OCI-LY7 (cell line): ENCODE measurements at places on chromosomes 1 and 21. TPM values are rescaled to one million over a fixed set of nuclear protein-coding genes. Genes with fewer than 3 reads are reported as not detected.

GJA4 gene
- total RNA-seq: not detected in 2 replicates

STPG1 gene
- total RNA-seq: 9.6 and 10.1 TPM in 2 replicates

GRCh38 chr21:34797921-34798535, 129.2 kb downstream of the CLIC6 start:
- no peak for DNase-seq

GRCh38 chr1:173520799-173521198, 43.7 kb downstream of the PRDX6 start:
- DNase-seq: no peak

DNA sequence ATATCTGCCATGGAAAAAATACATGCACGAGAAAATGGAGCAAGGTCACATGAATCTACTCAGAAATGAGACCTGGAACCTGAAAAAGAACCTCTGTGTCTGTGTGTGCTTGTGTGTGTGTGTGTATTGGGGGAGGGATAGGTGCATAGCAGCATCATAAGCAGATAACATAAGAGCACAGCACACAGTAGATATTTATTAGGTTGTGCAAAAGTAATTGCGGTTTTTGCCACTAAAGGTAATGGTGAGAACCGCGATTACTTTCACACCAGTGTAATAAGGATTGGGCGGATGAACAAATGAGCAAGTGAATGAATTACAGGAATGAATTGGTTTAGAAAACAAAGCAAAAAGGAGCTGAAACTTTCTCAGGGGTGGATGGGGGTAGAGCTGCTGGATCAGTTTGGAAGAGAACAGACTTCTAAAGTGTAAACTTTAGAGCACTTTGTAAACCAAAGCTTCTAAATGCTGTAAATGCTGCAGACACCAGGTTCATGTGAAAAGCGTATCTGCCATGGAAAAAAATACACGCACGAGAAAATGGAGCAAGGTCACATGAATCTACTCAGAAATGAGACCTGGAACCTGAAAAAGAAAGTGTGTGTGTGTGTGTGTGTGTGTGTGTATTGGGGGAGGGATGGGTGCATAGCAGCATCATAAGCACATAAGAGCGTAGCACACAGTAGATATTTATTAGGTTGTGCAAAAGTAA, 156.9 kb downstream of the TOMM20 start:
- no peak for DNase-seq

HAO2 gene
- not detected in 2 replicates for total RNA-seq

- DNase-seq: no peak
Observed at GRCh38 chr21:27694667-27695066, 727.8 kb upstream of the ADAMTS5 start.

GRCh38 chr1:16988210-16988609, 7.8 kb upstream of the MFAP2 start:
- DNase-seq: no peak

- no peak for DNase-seq
Observed at GRCh38 chr1:42733415-42734200, 6.4 kb downstream of the CLDN19 start.

PTP4A2 gene
- total RNA-seq: 186 and 196 TPM in 2 replicates

- no peak for DNase-seq
Observed at GRCh38 chr21:41032541-41032940, 135.4 kb upstream of the BACE2 start.

ROR1 gene
- total RNA-seq: 1.4 and 2.5 TPM in 2 replicates

- DNase-seq: no peak
Observed at GRCh38 chr1:180534214-180534613, 24.6 kb upstream of the OVAAL start.

DNA sequence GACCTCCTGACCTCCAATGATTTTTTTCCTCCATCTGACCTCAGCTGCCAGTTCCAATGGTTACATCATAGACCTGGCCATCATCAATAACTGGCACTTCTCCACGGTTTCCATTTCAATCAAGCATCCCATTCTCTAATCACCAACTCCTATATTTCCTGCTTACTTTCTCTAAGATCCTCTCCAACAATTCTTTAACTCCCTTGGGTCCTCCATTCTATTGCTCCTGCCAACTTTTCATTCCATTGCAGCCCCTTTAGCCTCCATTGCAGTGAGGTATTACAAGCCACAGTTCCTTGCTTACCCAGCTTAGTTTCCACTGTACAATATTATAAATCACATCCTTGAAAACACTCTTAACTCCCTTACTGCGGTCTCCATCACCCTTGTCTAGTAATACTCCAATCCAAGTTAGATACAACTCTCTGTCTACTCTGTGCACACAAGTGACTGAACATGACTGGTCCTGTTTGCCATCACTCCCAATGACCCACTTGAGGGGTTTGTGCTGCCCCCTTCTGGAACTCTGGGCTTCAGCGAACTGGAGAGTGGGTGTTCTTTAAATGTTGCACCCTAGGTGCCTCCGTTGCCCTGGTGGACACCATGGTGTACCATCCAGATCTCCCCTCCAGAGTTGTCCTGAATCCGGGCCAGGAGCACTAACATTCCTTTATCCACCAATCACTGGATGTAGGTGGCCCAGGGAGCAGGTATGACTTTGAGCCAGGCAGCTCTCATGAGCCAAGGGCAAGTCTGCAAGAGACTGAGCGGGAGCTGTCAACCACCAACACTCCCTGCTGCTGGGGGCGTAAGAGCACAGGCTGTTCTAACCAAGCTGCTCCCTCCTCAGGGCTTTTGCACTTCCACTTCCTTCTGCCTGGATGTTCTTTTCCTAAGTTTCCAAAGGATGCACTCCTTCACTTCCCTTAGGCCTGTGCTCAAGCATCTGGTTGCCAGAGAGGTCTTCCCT, 3.7 kb upstream of the FNDC7 start:
- peak; percentile 38 for DNase-seq

ARHGEF10L gene
- total RNA-seq: 2.3 and 2.4 TPM in 2 replicates

GRCh38 chr1:206939841-206940587, 6.3 kb downstream of the PIGR start:
- no peak for DNase-seq

LRRC53 gene
- total RNA-seq: not detected in 2 replicates

- DNase-seq: no peak
Observed at GRCh38 chr1:70426154-70427131, 15.4 kb downstream of the CTH start.

DNA sequence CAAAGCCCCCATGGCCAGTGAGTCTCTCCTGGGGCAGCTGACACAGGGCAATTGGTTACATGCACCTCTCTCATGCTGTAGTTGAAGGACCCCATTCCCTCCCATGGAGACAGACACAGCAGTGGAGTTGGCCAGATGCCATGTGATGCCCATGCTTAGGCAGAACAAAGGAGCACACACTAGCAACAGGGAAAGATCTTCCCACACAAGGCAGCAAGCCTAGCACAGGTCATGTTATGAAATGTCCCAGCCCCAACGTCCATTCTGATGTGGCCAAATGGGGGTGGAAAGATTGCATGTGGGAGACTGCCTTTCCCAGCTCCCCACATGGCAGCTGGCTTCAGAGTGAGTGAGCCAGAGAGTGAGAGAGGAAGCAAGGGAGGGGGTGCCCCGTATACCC, 34.5 kb downstream of the AADACL4 start:
- DNase-seq: no peak

KRTAP12-2 gene
- not detected in 2 replicates for total RNA-seq

GRCh38 chr1:101166583-101167120, 70.2 kb upstream of the S1PR1 start:
- DNase-seq: no peak

- no peak for DNase-seq
Observed at GRCh38 chr1:219147571-219148019, 26.1 kb upstream of the LYPLAL1 start.

GRCh38 chr1:42953182-42954180, 5.2 kb downstream of the SLC2A1 start:
- DNase-seq: no peak
